ENCODE measurements at places on chromosomes 7 and 10.

DNA sequence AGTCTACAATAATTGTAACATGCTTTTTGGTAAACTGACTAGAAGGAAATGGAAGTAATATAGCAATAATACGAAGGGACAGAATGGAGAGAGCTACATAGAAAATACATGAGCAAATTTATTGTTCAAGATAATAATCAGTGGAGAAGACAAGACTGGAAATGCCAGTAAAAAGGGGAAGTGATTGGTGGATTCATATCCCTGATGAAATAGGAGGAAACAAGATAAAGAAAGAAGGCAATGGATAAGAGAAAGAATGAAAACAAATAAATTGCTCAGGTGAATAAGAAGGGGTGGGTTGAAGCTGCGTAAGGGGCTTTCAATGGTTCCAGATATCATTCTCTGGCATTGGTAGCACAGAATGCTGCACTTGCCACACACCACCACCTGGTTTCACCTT, 135.9 kb downstream of the LRRN3 start:
- DNase-seq, result no peak

- DNase-seq, result no peak
Observed at GRCh38 chr7:32494946-32495297, 367 bp upstream of the AVL9 start.

- no peak for DNase-seq
Observed at GRCh38 chr10:117996709-117997108, 50.0 kb downstream of the RAB11FIP2 start.

GRCh38 chr10:21364196-21365114, 161.0 kb downstream of the SKIDA1 start:
- DNase-seq, result no peak

DNA sequence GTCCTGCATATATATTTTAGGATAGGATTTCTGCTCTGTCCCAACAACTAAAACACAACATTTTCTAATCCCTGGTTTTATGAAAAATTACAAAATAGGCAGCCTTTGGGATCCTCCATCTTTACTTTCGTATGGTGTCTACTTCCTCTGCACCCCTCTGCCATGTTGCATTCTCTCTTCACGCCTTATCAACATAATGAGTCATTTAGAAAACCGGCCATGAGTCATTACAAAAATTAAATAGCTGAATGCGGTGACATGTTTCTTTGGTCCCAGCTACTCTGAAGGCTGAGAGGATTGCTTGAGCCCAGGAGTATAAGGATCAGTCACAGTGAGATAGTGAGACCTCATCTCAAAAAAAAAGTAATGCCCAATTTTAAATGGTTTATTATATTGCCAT, 148.1 kb upstream of the CELF2 start:
- DNase-seq, result no peak

GRCh38 chr10:51606825-51607462, 92.5 kb downstream of the CSTF2T start:
- no peak for DNase-seq

- DNase-seq, result no peak
Observed at GRCh38 chr10:33270971-33271370, 63.5 kb downstream of the NRP1 start.

DNA sequence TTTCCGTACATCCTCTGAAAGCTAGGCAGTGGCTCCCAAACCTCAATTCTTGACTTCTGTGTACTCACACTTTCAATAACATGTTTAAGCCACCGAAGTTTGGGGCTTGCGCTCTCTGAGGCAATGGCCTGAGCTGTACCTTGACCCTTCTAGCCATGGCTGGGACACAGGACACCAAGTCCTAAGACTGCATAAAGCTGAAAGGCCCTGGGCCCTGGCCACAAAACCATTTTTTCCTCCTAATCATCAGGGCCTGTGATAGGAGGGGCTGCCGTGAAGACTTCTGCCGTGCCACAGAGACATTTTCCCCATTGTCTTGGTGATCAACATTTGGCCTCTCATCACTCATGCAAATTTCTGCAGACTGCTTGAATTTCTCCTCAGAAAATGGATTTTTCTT, 216.5 kb upstream of the TEX47 start:
- no peak for DNase-seq

- DNase-seq, result no peak
Observed at GRCh38 chr10:22501863-22502262, 156.6 kb downstream of the SPAG6 start.

DNA sequence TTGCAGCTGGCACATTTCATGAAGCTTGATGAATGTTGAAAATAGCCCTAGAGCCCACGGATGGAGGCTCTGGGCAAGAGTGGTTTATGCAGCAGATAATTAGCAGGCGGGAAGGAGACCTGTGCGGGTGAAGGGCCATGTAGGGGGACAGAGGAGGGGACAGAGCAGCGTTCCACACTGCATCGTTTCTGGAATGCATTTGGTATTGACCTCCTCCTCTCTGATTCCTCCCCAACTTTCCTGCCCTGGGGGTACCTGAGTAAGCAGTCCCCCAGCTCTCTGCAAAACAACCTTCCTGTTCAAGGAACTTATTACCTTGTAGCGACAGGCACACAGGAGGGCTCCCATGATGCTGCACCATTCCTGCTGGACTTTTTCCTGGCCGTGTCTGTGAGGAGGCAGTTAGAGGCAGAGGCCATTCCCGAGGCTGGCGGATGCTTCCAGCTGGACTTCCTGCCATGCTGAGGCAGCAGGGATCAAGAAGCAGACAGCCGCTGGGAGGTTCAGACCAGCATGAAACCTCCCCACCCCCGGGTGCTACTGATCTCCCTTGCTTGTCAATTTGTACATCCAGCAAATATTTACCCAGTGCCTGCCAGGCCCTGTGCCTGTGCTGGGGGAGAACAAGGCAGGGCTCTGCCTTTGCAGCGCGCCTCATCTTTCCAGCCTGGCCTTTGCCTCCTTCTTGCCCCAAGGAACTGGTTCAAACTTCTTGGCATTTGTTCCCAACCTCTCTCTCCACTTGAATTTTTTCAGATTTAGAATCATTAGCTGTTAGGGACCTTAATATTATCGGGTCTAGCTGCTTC, 28.7 kb downstream of the SLC29A3 start:
- no peak for DNase-seq

DNA sequence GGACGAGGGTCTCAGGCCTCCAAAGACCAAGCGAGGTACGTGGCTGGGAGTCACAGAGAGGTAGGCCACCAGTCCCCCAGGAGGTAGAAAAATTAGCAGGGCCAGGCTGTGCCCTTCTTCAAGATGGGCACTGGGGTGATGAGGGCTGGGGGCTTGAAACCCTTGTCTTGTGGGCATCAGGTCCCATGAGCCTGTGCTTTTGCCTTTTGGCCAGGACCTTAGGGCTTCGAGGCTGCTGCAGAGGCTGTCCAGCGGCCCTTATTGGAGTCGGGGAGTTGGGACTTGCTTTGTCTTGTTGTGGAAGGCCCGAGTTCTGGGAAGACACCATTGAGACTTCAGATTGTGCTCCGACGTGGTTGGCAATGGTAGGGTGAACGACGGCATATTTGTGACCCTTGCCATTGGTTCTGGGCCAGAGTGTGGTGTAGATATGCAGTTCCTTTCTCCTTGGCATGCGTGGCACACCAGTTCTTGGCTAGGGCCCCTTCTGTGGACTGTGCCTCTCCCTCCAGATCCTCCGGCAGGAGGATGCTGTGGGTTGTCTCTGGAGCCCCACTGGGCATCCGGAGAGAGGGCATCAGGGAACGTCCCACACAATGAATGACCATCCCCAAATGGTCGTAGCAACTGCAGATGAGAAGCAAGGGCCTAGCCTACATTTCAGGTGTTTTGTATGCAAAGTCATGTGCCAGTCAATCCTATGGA, 931 bp downstream of the SH2D4B start:
- DNase-seq, result peak; percentile 53

GRCh38 chr7:79176859-79177477, 276.5 kb downstream of the MAGI2 start:
- DNase-seq, result no peak

- DNase-seq, result no peak
Observed at GRCh38 chr10:83075815-83076355, 1063.4 kb upstream of the GHITM start.

GRCh38 chr10:124472071-124472470, 10.4 kb downstream of the LHPP start:
- DNase-seq, result no peak

- peak; percentile 87 for DNase-seq
Observed at GRCh38 chr10:71835671-71836595, 15.1 kb downstream of the PSAP start.

DNA sequence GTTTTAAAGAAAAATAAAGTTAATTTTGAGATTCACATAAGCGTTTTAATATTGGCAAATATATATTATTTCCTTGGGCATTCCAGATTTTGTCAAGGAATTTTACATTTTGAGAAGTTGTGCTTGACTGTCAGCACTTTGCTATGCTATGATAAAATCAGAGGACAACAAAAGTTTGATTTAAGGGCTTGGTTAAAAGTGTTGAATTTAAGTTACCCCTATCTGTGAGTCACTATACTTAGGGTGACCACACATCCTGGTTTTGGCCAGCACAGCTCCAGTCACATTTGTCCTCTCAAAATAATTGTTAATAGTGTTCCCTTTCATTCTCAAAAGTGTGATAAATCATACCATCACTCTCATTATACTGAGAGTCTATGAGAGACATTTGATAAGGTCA, 34.2 kb upstream of the ANK3 start:
- no peak for DNase-seq

- no peak for DNase-seq
Observed at GRCh38 chr10:15083674-15084501, 4.7 kb downstream of the ACBD7 start.

- DNase-seq, result no peak
Observed at GRCh38 chr7:968205-969105, 6.9 kb downstream of the COX19 start.

DNA sequence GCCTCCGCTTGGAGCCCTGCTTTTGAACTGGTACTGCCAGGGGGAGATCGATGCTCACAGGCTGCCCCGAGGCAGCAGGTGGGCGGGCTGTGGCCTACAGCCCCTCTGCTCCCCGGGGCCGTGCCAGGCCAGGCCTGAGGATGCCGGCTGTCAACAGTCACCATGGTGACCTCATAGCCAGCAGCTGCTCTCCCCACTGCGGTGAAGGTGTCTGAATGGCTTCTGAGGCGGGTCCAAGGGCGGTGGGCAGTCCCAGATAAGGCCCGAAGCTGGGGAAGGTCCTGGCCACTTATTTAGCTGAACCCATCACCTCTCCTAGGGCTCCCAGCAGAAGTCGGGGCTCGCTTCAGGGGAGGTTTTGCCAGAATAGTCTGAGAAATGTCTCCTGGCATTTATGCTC, 179.3 kb downstream of the ARHGAP12 start:
- DNase-seq, result no peak

- no peak for DNase-seq
Observed at GRCh38 chr7:147245274-147245673, 1128.7 kb downstream of the CNTNAP2 start.

GRCh38 chr10:77220150-77220549, 417.5 kb downstream of the KCNMA1 start:
- no peak for DNase-seq

DNA sequence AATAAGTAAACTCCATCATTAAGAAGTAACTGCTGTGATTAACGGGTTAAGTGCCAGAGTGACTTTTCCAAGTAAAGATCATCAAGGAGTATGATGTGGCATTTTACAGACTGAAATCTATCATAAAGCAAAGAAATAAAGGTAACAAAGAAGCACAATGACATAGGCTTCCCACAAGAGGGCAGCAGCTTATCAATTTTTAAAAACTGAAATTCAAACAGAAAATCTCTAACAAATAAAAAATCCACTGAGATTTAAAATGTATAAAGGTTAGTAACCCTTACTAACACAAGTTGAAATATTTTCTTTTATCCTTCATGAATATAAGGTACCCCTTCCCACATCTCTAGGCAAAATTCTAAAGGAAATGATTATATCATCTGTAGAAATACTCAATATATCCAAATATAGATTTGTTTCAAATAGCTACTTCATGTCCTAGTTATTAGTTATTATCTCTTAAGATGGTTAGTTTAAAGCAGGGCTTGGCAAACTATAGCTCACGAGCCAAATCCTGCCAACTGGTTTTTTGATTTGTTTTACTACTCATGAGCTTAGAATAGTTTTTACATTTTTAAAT, 29.2 kb downstream of the FAM3C start:
- no peak for DNase-seq

DNA sequence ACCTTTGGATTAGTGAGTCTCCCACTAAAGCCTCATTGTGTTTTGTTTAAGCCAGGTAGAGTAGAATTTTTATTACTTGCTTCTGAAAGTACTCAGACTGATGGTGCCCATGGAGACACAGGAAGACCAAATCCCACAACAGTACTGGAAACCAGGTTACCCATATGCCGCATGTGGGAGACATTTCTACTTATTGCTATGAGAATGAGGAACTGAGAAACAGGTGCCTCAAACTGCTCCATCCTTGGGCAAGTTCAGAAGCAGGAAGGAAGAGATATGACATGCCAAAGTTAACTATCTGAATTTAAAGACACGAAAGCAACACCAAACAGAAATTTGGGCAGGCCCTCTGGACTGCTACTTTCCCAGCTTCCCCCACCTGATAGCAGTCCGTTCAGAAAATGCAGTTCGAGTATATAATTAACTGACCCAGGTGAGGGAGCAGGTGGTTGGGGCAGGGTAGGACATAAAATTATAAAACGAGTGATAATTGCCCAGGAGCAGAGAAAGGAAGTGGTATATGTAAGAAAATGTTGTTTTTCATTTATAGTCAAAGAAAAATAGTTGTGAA, 382.3 kb upstream of the MTPN start:
- no peak for DNase-seq

DNA sequence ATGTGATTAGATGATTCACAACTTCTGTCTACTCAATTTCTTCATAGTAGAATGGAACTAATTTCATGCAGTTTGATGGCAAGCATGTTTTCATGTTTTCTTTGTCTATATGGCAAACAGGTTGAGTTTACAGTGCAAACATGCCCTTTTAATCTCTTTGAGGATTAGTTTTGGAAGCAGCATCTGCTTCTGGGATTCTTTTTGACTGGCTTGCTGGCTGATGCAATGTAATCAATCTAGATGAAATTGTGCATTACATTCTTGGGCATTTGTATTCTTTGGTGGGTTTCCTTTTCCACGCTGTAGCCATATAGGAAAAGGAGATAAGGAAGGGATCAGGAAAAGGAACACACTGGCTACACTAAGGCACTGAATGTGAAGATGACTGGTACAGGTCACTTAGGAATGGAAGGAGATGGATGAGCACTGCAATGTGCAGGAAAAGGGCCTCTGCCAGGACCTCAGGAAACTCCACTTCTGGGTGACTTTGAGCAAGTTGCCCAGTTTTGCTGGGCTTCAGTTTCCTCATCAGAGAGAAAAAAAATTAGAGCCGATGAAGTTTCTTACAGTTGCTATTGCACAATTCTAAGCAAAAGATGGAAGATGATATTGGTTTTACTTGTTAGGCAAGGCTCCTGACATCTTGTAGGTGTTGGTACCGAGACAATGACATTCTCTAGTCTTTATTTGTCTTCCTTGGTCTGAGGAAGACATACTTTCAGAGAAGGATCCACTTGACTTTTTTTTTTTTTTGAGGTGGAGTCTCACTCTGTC, 269.1 kb downstream of the SUGCT start:
- no peak for DNase-seq

- DNase-seq, result no peak
Observed at GRCh38 chr10:121525251-121526134, 72.8 kb downstream of the FGFR2 start.

- DNase-seq, result peak; percentile 34
Observed at GRCh38 chr7:144391823-144392255, 11.7 kb downstream of the NOBOX start.
